ENCODE measurements at places on chromosomes 3 and 15. TPM values are rescaled to one million over a fixed set of nuclear protein-coding genes. Genes with fewer than 3 reads are reported as not detected.
A peak's percentile ranks its signal among the peaks of the same experiment; 100 is the strongest.

- no peak for DNase-seq
Measured at GRCh38 chr3:14142567-14143270, 17.9 kb downstream of the TMEM43 start.

DNA sequence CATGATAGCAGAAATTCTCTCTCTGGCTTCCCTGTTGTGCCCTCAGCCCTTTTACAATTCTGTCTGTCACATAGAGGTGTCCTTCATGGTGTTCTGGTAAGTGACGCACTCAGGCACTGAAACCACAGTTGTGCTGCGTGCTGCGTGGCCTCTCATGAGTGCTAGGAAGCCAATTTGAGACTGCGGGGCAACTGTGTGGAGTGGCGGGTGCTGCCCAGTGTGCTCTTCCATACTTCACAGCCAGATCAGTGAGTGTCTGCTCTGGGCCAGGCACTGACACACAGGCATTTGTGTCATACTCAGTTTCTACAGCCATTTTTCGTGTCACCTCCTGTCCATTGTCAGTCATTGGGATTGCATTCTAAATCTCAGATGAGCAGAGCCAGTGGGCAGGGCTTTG is 133.1 kb upstream of the PLXNA1 start:
- DNase-seq: no peak

GRCh38 chr3:115252679-115253078 is 105.6 kb upstream of the ZBTB20 start:
- DNase-seq: no peak

GRCh38 chr3:36792342-36792741 is 28.0 kb upstream of the DCLK3 start:
- DNase-seq: peak; percentile 29

DNA sequence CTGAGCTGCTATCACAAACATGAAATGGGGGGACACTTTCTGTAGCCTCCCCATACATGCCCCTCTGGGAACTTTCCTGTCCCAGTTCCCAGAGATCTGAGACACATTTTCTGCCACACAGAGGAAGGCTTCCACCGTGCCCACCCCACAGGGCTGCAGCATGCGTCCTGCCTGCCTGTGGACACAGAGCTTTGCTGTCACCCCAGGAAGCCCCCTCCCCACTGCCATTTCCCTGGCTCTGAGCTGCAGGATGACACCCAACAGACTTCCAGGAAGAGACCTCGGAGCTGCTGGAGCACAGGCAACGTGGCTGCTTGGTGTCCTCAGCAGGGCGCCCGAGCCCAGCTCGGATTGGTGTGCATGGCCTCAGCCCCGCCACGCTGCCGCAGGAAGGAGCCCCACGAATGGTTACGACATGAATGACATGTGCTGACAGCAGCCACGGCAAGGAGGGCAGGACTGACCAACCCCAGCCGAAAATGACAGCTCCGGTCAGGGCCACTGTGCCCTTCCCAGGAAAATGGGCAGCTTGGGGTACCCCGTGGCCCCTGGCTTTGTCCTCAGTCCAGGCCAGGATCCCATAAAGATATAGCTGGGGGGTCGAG is 81.3 kb downstream of the VGLL4 start:
- DNase-seq: no peak

Gene DIS3L
- total RNA-seq: 28.9 TPM

Gene C15orf40
- total RNA-seq: 9.7 TPM

Gene SLC6A1
- total RNA-seq: not detected

Measured in thyroid gland (tissue), 4 donors.